ENCODE measurements at places on chromosomes 16 and 17.

DNA sequence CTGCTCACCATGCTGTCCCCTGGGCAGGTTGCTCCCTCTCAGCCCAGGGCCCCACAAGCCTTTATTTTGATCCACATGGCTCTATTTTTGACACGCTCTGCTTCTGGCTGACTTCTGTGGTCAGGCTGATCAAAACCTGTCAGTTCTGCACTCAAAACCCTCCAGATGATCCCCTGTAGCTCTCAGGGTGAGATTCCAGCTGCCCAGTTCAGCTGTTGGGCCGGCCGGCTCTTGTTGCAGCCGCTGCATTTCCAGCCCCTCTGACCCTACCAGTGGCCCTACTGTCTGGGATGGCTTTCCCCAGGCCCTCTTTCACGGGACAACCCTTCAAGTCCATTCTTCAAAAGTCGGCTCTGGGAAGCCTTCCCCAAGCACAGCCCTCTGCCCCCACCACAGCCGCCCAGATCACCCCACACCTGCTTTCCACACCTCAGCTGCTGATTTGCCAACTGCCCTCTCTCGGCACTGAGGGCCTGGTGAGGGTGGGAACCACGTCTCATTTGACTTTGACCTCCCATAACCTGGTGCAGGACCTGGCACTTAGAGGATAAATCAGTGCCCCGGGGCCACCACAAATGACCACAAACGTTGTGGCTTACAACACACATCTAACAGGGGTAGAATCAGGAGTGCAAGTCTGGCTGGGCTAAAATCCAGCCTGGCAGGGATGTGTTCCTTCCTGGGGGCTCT lies 16.3 kb upstream of the CACNG4 start:
- DNase-seq, result no peak

DNA sequence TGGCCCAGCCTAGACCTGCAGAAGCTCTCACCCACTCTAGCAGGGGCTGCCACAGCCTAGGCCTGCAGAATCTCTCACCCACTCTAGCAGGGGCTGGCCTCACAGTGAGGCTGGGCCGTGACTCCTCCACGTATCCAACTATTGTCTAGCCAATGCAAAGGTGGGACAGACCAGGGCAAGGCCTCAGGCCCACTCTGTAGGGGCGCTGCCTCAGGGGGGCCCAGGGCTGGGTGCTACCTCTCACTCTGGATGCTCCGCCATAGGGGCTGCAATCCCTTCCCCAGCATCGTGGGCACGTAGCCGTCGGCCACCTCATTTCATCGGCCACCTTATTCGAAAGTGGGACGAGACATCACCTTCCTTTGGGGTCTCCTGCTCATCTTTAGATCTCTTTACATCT lies 51.7 kb downstream of the RPH3AL start:
- no peak for DNase-seq

- DNase-seq, result no peak
Measured at GRCh38 chr17:39151943-39152818, 744 bp upstream of the PLXDC1 start.

GRCh38 chr17:50163843-50164696 lies 1.7 kb upstream of the SGCA start:
- no peak for DNase-seq

DNA sequence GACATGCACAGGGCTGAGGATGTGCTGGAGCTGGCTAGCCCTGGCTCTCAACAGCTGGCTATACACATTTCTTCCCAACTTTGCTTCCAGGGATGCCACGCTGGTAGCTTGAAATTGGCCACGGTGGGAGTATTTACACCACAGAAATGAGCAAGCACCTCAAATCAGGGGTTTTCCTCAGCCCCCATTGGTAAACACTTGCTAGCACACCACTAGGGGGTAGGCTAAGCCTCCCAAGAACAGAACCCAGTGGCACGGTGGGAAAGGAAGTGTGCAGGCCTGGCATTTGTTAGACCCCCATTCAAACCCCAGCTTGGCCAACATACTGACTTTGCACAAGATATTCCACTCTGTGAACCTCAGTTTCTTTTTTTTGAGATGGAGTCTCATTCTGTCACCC lies 12.9 kb downstream of the DRC3 start:
- DNase-seq, result no peak

DNA sequence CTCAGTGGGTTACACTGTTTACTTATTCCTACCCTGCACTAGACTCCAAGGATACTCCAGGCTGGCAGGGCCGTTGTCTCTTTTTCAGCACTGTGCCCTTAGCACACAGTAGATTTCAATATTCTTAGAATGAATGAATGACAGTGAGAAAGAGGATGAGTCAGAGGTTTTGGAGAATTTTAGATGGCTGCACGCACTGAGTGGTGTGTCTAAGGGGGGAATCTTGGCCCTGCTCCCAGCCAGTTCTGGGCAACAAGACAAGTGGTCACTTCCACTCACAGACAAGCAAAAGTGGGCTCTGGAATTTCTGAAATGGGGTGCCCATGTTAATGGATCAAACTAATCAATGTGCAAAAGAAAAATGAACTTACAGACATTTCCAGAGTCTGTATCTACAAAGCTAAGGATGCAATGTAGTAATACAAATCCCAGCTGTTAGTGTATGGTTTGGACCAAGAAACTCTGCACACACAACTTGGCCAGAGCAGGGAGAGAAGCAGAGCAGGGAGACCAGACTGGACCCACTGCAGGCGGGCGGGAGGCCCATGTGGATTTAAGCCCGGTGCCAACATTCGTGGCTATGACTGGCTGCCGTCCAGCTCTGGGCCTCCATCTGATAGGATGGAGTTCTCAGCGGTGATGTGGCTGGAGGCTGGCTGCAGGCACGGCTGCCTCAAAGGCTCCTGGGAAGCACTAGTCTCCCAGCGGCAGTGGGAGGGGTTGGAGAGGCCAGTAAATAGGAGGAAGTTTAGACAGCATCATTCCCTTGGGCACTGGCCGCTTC lies 95.6 kb upstream of the CDYL2 start:
- no peak for DNase-seq

DNA sequence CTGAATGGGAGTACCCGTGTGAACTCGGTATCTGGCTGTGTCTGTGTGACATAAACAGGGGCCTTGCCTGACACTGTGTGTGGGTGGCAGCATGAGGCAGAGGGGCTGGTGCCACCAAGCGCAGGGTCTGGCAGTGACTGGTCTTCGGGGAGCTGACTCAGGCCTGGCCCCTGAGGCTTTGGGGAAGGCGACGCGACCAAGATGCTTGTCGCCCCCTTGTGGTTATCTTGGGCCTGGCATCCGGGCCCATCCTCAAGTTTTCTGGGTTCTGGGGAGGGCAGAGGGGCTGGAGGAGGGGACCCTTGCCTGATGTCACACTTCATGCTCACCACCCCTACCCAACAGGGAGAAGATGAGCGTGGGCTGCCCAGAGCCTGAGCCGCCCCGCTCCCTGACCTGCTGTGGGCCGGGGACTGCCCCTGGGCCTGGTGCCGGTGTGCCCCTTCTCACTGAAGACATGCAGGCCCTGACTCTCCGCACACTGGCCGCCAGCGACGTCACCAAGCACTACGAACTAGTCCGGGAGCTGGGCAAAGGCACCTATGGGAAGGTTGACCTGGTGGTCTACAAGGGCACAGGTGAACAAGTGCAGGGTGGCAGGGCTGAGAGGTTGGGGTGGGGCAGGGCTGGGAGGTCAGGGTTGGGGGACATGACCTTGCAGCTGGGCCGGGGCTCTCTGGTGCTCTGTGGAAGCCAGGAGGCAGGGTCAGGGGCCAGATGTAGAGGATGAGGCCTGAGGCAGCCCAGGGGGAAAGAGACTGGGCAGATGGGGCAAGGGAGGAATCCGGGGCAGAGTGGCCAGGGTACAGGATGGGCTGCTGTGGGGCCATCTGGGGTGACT lies 24.9 kb downstream of the SBK1 start:
- no peak for DNase-seq

- no peak for DNase-seq
Measured at GRCh38 chr17:16383216-16383615, 2.3 kb downstream of the UBB start.

GRCh38 chr16:27334192-27334764 lies 20.5 kb downstream of the IL4R start:
- DNase-seq, result no peak

- no peak for DNase-seq
Measured at GRCh38 chr16:9112844-9113186, 21.4 kb downstream of the HAPSTR1 start.

DNA sequence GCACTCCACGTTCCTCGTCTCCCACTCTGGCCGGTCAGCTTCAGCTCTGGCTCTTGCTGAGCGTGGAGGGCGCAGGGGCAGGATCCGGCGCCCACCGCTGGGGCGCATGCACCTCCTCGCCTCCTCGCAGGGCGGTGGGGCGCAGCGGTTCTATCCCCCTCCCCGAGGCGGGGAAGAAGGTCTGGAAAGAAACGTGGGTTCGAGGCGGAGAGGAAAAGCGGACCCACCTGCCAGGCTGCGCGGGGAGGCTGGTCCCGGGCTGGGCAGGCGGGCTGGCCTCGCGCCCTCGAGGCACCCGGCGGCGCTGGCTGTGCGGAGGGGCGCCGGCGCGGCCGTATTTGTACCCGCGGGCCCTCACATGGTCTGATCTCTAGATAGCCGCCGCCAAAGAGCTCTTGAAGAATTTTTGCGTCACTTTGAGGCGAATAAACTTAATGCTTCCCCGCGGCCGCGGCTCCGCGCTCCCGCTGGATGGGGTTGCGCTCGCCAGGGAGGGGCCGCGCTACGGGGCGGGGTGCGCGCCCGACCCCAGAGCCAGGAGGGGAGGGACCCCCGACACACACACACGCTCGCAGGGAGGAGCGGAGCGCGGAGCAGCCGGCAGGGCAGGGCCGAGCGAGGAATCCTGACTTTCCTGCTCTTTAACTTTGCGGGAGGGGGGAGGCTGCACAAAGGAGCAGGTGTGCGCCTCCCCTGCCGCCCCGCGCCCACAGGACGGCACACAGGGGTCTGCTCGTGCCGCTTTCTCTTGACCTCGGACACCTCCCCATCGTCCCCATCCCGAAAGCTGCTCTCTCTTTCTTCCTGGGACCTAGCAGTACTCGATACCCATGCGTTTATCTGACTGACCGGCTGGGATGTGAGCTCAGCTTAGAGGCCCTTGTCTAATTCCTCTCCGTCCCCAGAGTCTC lies at the start of gene SLC6A4:
Gene SLC6A4, minus strand, starts transcription at position 312 of the 911 bp plus-strand sequence. CDS start 13,739 bp downstream, outside the sequence.
- DNase-seq, result no peak

DNA sequence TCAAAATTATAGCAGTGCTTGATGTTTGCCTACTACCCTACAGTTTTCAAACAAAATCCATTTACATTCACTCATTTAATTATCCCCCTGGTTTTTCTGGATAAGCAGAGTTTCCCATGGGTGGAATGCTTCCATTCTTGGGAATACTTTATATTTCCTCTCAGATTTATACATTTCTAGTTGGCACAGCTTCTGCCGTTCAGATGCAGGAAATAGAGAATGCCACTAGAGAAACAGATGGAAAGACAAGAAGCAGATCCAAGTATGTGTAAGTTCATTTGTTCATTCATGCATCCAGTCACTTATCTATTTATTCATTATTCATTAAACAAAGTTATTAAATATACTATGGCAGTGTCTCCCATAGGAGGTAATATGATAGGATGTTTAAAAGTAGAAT lies 65.0 kb upstream of the CACNG5 start:
- DNase-seq, result no peak

GRCh38 chr17:63497708-63498483 lies 21.0 kb downstream of the ACE start:
- no peak for DNase-seq

DNA sequence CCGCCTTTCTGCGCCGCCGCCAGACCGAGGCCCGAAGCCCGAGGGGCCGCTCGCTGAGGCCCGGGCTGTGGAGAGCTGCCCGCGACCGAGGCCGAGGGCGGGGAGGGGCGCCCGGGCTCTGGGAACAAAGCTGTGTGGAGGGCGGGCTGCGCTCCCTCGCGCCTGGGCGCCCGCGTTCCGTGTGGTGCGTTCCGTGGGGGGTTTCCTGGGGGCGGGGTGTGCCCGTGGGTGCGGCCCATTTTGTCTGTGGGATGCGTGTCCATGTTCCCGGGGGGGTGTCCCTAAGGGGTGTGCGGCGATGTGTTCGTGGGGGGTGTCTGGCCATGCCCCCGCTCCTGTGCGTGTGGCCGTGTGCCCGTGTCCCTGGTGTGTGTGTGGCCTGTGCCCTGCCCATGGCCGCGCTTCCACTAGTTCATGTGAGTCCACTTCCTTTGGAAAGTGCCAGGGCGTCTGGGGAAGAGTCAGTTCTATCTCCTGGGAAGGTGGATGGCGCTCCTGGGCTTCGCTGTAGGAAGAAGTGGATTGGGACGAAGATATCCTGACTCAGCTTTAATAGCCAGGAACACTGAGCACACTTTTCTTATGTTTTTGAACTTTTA lies 520 bp downstream of the JPT2 start:
- no peak for DNase-seq

GRCh38 chr16:3004781-3005284 lies 7.9 kb upstream of the CLDN9 start:
- no peak for DNase-seq

DNA sequence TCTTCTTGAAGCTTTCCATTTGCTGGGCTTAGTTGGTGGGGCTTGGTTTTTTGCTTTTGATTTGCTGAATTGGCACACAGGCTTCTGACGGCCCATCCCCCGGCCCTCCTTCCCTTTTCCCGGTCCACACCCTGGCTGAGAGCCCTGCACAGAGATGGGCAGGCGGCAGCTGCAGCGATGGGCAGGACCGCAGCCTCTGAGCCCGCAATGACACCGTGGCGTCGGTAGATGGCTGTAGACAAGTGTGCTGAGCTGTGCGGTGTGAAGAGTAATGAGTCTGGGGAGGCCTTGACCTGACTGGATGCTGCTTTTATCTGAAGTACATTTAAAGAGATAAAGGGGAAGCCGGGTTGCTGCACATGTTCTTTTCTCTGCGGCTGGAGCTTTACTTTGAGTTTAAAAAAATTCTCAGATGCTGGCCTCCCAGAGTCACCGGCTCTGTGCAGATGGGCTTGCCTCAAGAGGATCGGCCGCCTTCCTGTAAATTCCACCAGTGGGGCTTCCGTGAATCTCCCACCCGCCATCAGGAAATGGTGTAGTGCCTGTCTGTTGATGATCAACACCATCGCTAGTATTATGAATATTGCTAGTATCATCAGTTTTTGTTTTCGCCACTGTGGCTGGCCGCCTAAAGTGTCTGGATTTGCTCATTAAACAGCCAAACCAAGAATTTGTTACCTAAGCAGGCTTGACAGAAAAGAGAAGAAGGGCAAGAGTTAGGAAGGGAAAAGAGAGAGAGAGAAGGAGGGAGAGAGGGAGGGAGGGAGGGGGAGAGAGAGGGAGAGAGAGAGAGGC lies 245.6 kb upstream of the RBFOX1 start:
- no peak for DNase-seq

- DNase-seq, result no peak
Measured at GRCh38 chr17:64406321-64407200, 15.9 kb upstream of the PECAM1 start.

- DNase-seq, result no peak
Measured at GRCh38 chr17:13981881-13982280, 87.4 kb upstream of the COX10 start.

DNA sequence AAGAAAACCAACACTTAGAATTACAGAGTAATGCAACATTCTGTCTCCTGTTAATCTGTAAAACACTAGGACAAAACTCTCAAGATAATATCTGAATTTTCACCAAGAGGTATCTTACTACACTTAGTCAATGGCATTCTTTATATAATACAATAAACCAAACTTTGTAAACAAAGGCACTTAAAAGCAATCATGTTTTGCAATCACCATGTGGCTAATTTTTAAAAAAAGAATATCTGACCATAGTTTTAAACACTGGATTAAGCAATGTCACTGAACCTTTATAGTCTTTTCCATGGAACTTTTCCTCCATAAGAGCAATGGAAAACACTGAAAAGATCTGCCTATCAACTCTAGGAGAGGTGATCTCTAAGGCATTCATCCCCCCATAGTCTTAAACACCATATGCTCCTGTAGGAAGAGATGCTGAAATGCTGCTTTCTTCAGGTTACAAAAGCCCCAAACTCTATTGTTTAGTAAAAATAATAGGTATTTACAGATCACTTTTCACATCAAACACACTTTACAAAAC lies 144.2 kb upstream of the CORO6 start:
- DNase-seq, result no peak

- no peak for DNase-seq
Measured at GRCh38 chr17:78714534-78714933, 67.5 kb downstream of the CYTH1 start.

All from NCI-H1417 treated with DMSO at 0.1 percent for 48 hours (cell line).